ENCODE measurements at places on chromosomes 5 and 9.

GRCh38 chr9:111925784-111926183, 29.2 kb downstream of the UGCG start:
- no peak for DNase-seq

DNA sequence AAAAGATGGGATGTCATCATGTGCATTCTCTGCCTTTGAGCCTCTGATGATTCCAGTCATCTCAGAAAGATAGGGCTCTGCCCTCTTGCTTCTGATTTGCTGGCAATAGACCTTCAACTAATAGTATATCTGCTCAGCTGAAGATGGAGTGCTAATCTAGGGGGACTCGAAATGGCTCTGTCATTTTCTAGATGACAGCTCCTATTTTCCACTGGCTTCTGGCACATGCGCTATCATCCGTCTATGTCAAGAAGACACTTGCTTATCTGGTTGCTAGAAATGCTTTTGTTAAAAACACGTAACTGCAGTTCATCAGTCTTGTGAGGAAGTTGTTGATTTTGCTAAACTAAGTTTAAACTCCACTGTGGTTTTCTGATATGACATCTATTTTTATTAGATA, 265.5 kb upstream of the ZNF608 start:
- no peak for DNase-seq

- no peak for DNase-seq
Measured at GRCh38 chr5:83387041-83387440, 84.5 kb upstream of the VCAN start.

DNA sequence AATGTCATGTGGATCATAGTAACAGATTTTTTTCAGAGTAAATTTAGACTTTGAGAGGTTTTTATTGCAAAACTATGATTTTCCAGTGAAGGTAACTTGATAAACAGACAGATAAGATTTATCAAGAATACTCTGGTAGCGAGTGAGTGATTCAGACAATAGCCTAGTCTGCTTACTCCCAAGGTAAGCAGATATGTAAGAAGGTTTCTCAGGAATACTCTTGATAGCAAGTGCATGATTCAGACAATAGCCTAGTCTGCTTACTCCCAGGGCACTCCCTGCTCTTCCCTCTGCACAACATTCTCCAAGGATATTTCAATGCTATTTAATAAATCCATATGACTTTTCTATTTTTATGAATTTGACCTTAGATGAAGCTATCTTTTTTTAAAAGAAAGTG, 1881.5 kb downstream of the EFNA5 start:
- DNase-seq = no peak

DNA sequence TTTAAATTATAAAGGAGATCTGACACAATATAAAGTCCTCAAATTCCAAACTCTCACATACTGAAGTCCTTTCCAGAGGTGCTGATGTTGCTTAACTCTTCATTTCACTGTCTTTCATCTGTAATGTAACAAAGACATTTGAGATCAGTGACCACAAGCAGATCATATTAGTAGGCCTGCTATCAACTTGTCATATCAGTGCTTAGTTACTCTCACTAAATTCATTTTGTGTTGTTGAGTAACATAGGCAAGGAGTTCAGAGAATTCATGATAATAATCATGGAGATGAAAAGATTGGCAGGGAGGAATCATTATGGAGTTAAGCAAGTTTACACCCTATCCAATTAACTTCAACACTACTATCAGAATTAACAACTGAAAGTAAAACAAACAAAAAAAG, 571.0 kb upstream of the ARRDC3 start:
- no peak for DNase-seq

DNA sequence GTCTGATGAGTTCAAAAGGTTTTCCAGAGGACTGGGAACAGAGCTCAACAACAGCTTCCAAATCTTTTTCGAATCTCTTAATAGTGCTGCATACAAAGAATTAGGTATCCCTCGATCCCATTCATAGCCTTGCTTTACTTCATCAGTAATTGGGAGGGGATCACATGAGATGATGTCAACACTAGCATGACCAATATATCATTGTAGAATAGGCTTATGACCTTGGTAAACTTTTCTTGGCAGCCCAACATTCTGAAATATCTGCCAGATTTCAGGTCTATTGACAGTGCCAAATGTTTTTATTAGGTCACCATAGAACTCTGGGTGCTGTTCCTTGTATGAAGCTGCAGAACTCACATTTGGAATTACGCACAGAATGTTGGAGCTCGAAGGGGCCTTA, 228.9 kb downstream of the FGF10 start:
- no peak for DNase-seq

DNA sequence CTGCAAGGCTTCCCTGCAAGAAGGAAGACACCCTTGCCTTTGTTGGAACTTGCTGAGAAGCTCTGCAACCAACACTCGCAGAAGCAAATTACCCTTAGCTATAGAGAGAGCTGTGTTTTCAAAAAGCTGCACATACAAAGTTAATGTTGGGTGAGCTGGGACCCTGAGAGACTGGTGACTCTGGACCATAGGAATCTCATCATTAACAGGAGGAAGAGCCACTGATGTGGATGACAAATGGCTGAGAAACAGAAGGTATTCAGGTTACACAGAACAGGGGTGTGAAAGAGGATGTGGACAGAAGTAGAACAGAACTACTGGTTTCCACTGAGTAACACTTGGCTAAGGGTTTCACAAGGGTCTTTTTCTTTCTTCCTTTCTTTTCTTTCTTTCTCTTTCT, 493.5 kb downstream of the IRX1 start:
- no peak for DNase-seq

- DNase-seq = no peak
Measured at GRCh38 chr5:157597277-157597676, 21.7 kb upstream of the ADAM19 start.

- no peak for DNase-seq
Measured at GRCh38 chr5:40025586-40025985, 600.8 kb upstream of the DAB2 start.

DNA sequence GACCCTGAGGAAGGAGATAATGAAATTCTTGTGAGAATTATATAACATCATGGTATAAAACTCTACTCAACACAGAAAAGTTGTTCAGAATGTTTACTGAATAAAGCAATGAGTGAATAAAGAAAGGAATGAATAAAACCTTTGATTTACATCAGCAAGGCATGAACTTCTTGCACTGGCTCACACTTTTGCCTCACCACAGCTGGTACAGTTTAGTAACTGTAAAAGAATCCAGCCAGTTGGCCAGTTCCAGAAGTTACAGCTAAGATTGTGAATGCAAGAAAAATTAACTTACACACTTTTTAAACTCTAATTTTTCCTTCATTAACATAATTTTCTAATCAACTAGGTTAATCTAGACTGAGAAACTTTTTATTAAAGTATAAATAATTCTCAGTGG, 490.9 kb downstream of the NFIB start:
- peak; percentile 50 for DNase-seq

DNA sequence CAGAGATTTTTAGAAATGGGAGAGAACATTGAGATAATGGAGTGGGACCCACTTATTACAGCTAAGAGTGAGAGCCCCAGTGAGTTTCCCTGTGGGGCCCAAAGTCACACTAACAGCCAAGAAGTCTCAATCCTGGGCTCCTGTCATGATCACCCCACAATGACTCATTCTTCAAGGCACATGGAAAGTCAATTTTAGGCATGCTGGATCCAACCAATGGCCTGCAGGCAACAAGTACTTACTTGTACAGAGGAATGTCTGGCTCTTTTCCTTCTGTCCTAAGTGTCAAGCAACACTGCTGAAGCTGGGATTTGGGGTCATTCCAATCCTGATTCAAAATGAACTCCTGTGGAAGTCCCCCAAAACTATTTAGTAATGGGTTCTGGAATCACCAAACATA, 123.1 kb downstream of the DROSHA start:
- DNase-seq = peak; percentile 67

DNA sequence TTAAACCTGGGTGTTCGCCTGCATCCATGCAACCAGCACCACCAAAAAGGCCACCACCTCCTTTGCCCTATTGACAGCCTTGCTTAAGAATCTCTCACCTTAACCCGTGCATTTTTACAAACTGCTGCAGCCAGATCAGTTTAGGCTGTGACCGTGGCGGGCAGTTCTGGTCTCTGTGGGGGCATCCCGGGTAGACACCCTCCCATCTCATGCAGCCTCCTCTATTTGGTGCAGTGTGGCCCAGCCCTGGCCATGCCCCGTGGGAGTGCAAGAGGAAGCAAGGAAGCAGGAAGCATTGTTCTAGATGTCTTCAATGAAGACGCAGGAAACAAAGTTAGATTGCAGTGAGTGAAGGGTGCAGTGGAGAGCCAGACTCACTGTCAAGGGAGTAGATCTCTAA, 108.8 kb upstream of the MVB12B start:
- DNase-seq = no peak

DNA sequence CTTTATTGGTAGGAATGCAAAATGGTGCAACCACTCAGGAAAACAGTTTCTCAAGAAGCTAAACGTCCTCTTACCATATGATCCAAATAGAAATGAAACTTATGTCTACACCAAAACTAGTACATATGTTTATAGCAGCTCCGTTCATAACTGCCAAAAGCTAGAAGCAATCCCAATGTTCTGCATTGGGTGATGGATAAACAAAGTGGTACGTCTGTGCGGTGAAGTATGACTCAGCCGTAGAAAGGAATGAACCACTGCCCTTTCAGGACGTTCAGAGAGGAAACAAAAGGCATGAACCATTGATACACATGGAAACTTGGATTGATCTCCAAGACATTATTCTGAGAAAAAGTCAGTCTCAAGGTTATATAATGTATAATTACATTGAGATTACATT, 27.6 kb downstream of the HNRNPH1 start:
- DNase-seq = peak; percentile 64

- DNase-seq = no peak
Measured at GRCh38 chr5:21791304-21791703, 1061.8 kb downstream of the CDH12 start.

DNA sequence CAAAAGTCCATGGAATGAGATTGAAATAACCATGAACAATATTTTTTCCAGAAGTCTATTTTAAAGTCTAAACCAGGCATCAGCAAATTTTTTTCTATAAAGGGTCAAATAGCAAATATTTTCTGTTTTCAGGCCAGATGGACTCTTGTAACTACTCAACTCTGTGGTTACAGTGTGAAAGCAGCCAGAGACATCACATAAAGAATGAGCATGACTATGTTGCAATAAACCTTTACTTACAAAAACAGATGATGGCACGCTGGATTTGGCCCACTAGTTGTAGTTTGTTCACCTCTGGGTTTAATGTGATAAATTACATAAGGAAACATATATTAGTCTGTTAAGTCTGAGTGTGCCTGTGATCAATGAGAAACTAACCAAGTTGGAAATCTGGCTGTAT, 319.2 kb downstream of the TRPM3 start:
- peak; percentile 10 for DNase-seq

- DNase-seq = no peak
Measured at GRCh38 chr5:107739661-107740060, 68.9 kb upstream of the EFNA5 start.

- peak; percentile 43 for DNase-seq
Measured at GRCh38 chr5:50440651-50441492, at the start of gene EMB. Gene EMB, minus strand, starts transcription at chr5:50441288. Its CDS starts 137 bp downstream, at chr5:50441151.

DNA sequence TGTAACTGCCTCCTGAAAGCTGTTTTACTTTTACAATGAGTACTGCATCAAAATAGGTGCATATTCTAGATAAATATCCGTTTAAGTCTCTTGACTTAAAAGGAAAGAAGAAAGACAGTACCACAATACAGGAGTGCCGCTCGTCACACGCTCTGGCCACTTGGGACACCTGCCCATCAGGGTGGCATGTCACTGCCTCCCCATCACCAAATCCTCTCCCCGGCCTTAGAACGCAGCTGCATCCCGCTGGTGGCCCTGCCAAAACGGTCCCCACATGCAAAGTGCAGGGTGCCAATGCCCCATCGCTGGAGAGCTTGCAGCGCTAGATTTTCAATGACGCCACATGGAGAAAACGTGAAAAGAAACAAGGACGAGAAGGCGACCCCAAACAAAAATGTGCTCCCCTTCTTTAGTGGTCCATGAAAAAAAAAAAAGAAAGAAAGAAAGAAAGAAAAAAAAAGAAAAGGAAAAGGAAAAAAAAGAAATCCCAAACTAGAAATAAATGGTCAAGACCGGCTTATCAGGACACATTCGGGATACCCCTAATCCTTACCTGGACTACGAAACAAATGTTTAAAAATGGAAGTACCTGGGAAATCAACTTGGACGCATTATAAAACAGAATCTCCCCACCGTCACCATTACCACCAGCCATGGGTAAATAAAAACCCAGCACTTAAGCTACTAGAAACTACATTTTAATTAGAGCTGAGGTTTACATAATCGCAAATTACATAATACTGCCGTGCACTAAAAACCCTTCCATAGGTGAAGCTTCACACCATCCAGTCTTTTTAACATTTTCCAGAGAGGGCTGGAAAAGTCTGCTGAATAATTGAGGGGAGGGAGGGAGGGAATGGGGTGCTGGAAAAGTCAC, 1.0 kb downstream of the ANKH start:
- DNase-seq = peak; percentile 12

DNA sequence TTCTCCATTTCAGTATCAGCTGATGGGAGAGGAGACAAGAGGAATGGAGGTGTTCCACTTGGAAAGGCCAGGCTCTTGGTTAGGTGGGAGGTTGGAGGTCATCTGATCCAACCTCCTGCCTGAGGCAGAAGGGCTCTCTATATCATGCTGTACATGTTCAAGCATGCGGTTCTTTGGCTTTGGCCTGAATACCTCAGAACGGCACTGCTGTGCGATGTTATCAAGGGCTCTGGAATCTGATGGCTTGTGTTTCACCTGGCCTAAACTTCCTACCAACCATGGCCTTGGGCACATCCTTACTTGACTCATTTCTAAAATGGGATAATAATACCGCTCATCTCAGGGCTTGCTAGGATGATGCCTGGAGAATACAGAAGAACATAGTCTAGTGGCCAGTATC, 90.1 kb upstream of the FAM169A start:
- DNase-seq = no peak

DNA sequence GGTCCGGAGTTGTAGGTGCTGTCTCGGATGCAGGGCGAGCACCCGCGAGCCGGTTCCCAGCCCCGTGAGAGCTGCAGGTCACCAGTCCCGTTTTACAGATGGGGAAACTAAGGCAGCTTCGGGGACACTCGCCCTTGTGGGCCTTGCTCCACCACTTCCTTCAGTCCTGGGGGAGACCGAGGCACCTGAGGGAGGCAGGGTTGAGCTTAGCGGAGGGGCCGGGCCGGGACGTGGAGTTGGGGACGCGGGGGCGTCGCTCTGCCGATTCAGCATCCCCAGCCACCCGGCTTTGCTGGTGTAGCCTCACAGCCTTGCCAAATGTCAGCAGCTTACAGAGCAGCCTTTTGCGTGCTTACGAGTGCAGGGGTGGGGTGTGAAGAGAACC, 530 bp downstream of the BBLN start:
- peak; percentile 38 for DNase-seq

GRCh38 chr5:89826938-89827337, 582.6 kb downstream of the CETN3 start:
- no peak for DNase-seq

DNA sequence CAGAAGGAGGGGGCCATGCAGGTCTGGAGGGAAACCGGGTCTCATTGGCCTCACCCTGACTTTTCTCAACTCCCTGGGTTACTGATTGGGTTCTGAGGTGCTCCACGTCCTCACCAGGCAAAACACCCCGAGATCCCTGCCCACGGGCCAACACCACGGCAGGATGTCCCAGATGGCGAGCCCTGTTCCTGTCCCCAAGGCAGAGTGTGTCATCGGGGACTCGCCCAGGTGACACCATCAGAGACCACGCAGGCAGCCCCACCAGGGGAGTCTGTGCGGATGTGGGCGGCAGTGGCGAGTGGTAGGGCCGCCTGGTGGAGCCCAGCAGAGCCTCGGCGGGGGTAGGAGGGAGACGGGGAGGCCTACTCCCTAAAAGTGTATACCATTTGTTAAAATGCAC, 59.0 kb upstream of the UBAC1 start:
- DNase-seq = no peak
